ENCODE measurements at places on chromosomes 2 and 18.
A peak's percentile ranks its signal among the peaks of the same experiment; 100 is the strongest.

DNA sequence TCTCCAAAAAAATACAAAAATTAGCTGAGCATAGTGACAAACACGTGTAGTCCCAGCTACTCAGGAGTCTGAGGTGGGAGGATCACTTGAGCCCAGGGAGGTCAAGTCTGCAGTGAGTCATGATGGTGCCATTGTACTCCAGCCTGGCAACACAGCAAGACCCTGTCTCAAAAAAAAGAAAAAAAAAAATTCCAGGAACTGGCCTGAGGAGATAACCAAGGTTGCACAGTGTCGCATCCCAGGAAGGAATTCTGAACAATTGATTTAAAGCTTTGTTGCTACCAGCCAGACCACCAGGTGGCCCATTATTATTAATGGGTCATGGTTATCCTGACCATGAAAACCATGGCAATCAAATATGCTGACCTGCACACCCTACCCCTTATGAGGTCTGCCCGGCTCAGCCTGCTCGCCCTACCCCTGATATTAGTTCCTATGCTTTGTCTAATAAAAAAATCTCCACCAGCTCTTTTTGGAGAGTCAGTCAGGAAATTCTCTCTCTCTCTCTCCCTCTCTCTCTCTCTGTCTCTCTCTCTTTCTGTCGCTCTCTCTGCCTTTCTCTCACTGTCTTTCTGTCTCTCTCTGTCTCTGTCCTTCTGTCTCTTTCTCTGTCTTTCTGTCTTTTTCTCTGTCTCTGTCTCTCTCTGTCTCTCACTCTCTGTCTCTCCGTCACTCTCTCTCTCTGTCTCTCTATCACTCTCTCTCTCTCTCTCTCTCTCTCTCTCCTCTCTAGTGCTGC, 73.7 kb downstream of the NCAPH start:
- DNase-seq: no peak

- no peak for DNase-seq
Observed at GRCh38 chr2:204335451-204336058, 209.7 kb upstream of the PARD3B start.

DNA sequence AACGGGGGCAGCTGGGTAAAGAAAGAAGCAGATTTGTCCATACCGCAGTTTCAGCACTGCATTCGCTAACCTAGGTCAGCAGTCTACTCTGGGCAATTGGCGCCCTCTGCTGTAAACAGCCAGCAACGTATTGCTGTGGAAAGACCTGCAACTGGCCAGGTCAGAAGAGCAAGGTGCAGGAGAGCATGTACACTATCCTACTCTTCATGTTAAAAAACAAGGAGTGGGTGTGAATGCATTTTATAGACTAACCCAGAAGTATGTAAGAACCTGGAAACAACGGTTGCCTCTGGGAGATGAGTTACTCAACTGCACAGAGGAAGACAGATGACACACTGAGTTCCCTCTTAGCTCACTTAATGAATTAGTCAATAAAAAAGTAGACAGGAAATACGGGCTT, 6.2 kb downstream of the MRPS5 start:
- peak; percentile 41 for DNase-seq

- DNase-seq: no peak
Observed at GRCh38 chr18:8801263-8801901, 96.0 kb downstream of the MTCL1 start.

DNA sequence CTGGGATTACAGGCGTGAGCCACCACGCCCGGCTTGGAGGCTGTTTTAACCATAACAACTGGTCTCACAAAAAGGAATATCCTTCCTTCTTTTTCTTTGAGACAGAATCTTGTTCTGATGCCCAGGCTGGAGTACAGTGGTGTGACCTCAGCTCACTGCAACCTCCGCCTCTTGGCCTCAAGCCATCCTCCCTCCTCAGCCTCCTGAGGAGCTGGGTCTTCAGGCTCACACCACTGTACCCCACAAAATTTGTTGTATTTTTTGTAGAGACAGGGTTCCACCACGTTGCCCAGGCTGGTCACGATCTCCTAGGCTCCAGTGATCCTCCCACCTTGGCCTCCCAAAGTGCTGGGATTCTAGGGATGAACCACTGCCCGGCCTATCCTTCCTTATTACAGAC, 21.7 kb downstream of the CTIF start:
- no peak for DNase-seq

- DNase-seq: no peak
Observed at GRCh38 chr18:76231402-76231801, 263.6 kb downstream of the ZNF516 start.

DNA sequence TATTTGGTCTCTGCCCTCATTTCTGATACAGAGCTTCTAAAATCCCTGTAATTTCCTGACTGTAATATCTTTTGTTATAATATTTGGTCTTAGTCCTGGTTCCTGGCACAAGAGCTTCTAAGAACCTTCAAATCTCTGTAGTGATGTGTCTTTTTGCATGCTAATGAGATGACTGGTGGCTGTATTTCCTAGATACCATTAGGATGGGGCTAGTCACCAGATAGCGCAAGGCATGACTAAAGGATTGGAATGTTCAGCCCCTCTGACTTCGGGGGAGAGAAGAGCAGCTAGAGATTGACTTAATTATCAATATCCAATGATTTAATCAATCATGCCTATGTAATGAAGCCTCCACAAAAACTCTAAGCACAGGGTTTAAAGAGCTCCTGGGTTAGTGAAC, 620.8 kb upstream of the ACVR2A start:
- no peak for DNase-seq

DNA sequence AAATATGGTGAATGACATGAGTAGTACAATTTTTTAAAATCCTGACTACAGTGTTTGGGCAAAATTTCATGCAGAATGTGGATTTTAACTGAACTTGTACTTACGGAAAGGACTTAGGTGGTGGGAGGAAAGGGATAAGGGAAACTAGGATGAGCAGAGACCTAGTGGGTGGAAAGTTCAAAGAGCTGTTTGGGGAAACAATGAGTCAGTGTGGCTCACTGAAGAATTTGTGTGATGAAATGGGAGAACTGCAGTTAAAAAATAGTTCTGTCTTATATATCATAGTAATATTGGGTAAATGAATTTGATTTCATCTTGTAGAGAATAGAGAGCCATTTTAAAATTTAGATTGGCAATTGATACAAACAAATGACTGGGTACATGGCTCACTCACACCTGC, 220.1 kb upstream of the CTAGE1 start:
- DNase-seq: no peak

- DNase-seq: no peak
Observed at GRCh38 chr18:49565612-49566011, 3.8 kb downstream of the LIPG start.

GRCh38 chr18:38358805-38359657, 793.4 kb upstream of the CELF4 start:
- no peak for DNase-seq

- DNase-seq: no peak
Observed at GRCh38 chr2:33242845-33243244, 233.6 kb upstream of the RASGRP3 start.

DNA sequence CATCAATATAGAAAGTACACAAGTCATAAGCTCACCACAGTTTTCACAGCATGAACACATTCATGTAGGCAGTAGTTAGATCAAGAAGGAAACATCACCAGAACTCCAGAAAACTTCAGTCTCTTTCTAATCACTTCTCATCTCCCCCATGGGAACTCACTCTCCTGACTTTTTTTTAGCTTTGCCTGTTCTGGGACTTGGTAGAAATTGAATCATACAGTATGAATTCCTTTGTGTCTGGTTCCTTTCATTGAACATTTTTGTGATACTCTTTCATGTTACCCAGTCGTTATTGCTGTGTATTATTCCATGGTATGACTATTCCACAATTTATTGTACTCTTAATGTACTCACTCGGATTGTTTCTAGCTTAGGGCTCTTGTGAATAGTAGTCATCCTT, 160.2 kb downstream of the TAF4B start:
- DNase-seq: no peak

DNA sequence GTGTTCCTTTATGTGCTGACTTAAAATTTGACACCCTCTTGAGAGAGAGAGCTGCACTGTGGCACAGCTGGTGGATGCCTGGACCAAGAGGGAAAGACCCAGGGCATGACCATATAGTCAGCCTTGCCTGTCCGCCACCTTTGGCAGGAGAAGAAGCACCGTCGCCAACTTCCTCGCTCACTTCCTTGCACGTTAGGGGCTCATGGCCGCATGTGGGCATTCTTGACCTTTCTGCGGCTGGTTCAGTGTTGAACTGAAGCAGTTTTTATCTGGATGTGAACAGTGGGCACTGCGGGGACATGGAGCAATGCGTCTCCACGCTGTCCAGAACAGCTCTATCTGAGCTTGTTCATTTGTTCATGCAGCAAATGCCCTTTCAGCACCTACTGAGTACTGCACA, 66.9 kb downstream of the TRAPPC12 start:
- no peak for DNase-seq

GRCh38 chr2:159518321-159519005, 97.9 kb downstream of the BAZ2B start:
- no peak for DNase-seq

DNA sequence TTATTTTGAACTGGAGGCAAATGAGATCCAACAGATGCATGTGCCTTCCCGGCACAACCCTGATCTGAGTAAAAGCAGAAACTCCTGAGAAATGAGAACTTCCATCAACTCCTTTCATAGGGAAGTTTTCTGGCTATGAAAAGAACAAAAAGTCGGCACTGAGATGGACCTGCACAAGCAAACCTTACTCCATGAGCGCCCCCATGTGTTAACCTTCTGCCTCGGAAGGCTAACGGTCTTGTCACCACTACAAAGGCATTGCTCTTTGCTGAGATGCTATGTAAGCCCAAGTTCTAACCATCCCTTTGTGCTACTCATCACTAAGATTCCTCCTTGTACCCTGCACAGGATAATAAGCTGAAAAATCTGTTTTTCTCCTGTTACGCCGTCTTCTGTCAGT, 57.3 kb upstream of the SULT1C3 start:
- peak; percentile 6 for DNase-seq

DNA sequence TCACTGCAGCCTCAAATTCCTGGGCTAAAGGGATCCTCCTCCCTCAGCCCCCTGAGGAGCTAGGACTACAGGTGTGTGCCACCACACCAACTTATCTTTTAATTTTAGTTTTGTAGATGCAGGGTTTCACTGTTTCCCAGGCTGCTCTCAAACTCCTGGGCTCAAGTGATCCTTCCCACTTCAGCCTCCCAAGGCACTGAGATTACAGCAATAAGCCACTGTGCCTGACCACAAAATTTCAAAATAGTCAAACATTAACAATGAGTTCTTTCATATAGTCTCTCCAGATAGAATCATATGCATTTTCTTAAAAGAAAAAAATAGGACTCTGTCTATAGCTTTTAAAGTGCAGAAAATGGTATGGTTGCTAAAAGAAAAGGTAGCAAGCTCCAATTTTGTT, 24.9 kb upstream of the PID1 start:
- peak; percentile 67 for DNase-seq

GRCh38 chr2:39469807-39470206, 32.7 kb upstream of the MAP4K3 start:
- DNase-seq: no peak

DNA sequence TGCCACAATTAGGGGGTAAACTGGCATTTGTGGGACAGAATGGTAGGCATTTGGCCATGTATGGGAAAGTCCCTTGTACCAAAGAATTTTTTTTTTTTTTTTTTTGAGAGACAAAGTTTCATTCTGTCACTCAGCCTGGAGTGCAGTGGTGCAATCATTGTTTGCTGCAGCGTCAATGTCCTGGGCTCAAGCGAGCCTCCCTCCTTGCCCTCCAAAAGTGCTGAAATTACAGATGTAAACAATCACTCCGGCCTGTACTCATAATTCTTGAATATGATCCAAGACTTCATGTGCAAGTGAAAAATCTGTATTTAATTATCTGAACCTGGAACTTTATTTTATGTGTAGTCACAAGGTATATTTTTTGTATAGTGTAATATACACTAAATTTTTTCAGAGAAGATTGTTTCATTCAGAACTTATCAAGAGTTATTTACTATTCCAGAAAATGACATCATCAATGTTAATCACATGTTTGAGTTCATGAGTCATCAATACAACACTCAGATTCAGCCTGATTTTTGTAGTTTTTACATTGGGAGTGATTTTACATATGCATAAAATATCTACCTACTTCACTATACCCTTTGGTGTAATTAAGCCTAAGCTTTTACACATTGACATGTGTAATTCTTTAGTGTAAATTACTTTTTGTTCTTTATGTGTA, 138.7 kb upstream of the L3MBTL4 start:
- no peak for DNase-seq

GRCh38 chr2:181456660-181457120, 496 bp upstream of the ITGA4 start:
- DNase-seq: peak; percentile 83

DNA sequence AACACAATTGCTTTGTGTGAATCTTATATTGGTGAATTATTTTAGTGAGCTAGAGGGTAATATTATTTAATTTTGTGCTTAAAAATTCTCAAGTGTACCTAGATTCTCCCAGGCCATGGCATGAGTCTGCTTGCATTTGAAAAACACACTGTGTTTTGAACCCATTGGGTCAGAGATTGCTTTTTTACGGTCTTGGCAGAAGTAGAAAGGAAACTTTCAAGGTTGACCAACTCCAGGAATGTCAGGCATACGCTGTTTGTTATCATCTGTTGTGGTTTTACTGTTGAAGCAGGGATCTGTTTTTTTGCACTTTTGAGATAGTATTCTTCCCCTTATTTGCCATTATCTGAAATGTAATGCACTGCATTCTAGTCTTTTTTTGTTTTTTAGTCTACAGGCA, 377.4 kb downstream of the RPRM start:
- no peak for DNase-seq

DNA sequence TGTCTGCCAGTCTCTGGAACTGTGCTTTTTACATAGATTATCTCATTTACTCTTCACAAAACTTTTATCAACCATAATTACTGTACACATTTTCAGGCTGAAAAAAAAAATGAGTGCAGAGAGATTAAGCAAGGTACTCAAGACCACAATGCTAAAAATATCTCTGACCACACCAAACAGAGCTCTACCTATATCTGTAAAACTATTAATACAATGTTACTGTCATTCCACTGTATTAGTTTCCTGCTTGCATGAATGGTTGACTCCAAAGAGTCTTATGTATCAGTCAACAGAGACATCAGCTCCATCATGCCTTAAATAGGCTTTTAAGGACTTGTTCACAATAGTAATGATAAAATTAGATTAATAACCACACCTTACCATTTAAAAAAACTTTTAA, 134.7 kb upstream of the CCDC150 start:
- DNase-seq: no peak

DNA sequence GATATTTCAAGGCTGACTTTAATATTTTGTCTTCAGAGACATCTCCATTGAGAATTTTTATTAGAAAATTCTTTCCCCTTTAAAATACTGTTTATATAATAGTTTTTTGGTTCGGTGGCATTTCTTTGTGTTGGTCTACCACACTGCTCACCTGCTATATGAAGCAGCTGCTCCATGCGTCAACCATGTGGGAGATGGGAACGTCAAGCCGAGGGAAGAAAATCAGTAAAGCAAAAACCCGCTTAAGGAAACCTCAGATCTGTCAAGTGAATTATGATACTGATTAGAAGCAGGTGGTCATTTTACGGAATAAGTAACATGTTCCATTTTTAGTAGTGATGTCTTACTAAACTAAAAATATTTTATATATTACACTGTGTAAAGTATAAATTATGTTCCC, 5.6 kb upstream of the TMEM17 start:
- no peak for DNase-seq

Data from AML-193 (cell line).